Activated T-cell treated with anti-CD3 and anti-CD28 coated beads, Interleukin-2, amount 50 U/mL, for 72 hours (primary cell): ENCODE measurements at places on chromosomes 7 and 10. TPM values are rescaled to one million over a fixed set of nuclear protein-coding genes. Genes with fewer than 3 reads are reported as not detected.

- DNase-seq = no peak
- H3K36me3 ChIP-seq = no peaks in the 10 kb centered on the region
- no peak overlapping the region for H3K4me3 ChIP-seq
- no peaks in the 10 kb centered on the region for H3K27me3 ChIP-seq
- no peak overlapping the region for H3K27ac ChIP-seq
Measured at GRCh38 chr7:7701527-7701926, 16.9 kb downstream of the RPA3 start.

- H3K36me3 ChIP-seq = no peaks in the 10 kb centered on the region
- H3K27me3 ChIP-seq = peaks cover 6% of the 10 kb centered on the region
- H3K27ac ChIP-seq = no peak overlapping the region
- no peak overlapping the region for H3K4me3 ChIP-seq
Measured at GRCh38 chr10:128875030-128875744, 591.9 kb upstream of the MGMT start.

- no peaks in the 10 kb centered on the region for H3K27me3 ChIP-seq
- no peak for DNase-seq
- H3K27ac ChIP-seq = peak overlapping the region; percentile 99
- peaks cover 44% of the 10 kb centered on the region for H3K36me3 ChIP-seq
- H3K4me3 ChIP-seq = peak overlapping the region; percentile 94
- H3K4me1 ChIP-seq = peaks cover 38% of the 10 kb centered on the region
Measured at GRCh38 chr7:142789441-142789840, 18.7 kb downstream of the PRSS2 start.

DNA sequence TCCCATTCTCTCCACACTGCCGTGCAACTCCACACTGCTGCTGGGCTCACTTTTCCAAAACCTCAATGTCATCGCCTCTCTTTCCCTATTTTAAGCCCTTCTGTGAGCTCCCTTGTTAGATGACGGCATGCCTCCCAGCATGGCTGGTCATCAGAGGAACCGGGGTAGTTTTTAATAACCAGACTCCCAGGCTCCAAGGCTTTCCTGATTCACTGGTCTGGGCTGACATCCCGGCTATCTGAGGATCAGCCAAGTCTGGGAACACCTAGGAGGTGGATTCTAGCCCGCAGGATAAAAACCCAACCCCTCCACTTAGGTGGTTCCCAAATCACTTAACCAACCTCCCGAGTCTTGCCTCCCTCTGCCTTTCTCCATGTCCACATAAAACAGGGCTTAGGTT is 295.4 kb upstream of the FZD8 start:
- H3K27me3 ChIP-seq = no peaks in the 10 kb centered on the region
- H3K4me1 ChIP-seq = no peaks in the 10 kb centered on the region
- no peak overlapping the region for H3K4me3 ChIP-seq

Gene XRCC2
- 16.6 TPM for total RNA-seq

Gene OR2A42
- total RNA-seq = not detected

DNA sequence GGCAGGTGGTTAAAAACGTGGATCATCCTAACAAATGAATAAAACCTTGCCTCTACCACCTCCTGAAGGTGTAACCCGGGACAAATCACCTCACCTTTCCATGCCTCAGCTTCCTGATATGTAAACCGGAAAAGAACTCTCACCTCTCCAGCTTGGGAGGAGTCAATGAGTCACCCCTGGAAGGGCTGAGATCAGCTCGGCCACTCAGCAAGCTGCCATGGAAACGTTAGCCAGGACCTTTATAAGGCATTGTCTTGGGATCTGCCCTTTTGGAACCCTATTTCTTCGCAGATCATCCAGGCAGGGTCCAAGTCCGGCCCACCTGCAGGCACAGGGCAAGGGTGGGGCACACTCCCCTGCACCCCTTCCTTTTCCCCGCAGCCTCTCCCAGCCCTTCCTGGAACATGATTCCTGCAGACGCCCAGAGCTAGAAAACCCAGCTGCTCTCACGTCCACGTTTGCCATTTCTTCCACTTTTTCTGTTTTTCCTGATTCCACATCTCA is 81.6 kb upstream of the PFKP start:
- peaks cover 38% of the 10 kb centered on the region for H3K27me3 ChIP-seq
- no peak overlapping the region for H3K27ac ChIP-seq
- peaks cover 10% of the 10 kb centered on the region for H3K4me1 ChIP-seq
- H3K36me3 ChIP-seq = peaks cover 4% of the 10 kb centered on the region

Gene PTF1A
- not detected for total RNA-seq

DNA sequence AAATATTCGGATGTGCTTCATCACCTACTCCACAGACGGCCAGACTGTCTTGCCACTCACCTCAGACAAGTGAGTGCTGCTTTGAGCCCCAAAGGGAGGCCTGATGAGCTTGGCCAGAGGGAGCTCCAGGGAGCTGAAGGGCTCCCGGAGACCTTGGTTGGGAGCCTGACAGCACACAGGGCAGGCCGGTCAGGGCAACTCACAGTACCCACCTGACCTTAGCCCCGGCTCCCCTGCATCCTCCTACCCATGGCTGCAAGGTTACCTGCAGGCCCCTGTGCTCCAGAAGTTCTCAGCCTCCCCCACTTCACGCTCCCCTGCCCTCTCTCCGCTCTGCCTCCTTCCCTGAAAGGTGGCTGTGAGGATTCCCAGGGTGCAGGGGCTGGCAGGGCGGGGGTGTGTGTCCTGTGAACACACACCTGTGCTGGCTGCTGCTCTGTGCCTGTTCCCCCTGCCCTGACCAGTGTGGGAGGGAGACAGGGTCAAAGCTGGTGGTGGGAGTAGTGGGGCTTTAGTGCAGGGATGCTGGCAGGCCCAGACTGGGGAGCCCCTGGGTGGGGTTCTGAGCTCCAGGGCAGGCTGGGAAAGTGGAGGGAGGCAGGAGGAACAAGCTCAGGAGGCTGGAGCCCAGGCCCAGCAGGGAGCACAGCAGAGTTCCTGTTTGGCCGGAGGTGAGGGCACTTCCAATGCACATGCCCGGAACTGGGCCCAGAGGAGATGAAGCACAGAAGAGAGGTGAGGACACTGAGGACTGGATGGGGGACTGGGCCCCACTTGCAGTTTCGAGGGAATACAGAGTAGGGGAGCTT is 7.2 kb downstream of the ANTXRL start:
- no peaks in the 10 kb centered on the region for H3K27me3 ChIP-seq
- H3K27ac ChIP-seq = no peak overlapping the region
- peaks cover 15% of the 10 kb centered on the region for H3K4me1 ChIP-seq

DNA sequence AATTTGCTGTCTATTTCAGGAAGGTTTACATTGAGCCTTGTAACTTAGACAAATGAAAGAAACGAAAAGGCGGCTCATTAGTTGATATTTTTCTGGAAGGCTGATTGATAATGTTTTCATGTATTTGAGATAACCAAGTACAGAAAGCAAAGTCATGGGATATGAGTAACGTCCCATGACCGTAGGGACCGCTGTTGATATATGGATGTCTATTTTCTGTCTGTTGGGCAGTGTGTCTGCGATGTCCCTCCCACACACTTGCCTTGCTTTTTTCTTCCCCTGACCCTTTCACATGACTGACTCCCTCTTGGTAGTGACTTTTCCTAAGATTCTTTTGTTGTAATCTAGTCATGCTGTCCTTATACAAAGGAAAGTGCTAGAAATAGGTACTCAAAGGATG is 57.0 kb upstream of the GPR158 start:
- H3K27me3 ChIP-seq = peaks cover 21% of the 10 kb centered on the region
- no peak overlapping the region for H3K27ac ChIP-seq
- no peaks in the 10 kb centered on the region for H3K4me1 ChIP-seq
- no peak overlapping the region for H3K4me3 ChIP-seq
- no peak for DNase-seq
